ENCODE measurements at places on chromosomes 6 and 20.
A peak's percentile ranks its signal among the peaks of the same experiment; 100 is the strongest.

GRCh38 chr6:117870486-117871242 is 36.4 kb upstream of the SLC35F1 start:
- no peak for DNase-seq

DNA sequence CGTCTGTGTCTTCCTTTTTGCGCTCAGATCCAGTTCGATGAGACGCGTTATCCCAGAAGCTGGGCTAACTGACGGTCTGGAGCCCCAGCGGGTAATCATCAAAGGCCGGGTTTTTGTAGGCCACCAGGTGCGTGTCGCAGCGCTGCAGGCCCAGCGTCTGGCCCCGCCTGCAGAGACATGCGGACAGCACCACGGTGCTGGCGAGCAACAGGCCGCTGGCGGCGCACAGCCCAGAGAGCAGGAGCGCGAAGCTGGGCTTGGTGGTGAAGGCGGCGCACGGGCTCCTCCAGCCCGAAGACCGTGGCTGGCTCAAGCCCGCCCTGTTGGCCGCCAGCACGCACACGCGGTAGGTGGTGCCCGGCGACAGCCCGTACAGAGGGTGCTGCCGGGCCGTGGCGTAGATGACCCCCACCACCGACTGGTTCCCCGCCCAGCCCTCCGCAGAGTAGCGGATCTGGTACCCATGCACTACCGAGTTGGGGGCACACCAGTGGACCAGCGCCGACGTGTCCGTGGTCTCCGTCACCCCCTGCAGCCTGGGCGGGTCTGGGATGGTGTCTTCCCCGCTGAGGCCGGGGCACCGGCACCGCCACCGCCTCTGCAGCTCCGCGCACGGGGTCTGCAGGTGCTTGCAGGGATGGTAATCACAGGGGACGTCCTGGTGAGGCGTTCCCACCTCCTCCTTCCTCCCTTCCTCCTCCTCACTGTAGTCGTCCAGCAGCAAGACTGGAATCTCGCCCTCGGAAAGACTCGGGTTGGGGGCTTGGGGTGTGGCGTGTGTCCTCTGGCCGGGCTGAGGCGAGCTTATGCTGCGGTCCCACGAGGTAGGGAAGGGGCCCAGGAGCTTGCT is 12.7 kb downstream of the LRRN4 start:
- no peak for DNase-seq

- DNase-seq = no peak
Observed at GRCh38 chr20:45998337-45998736, 10.4 kb upstream of the MMP9 start.

DNA sequence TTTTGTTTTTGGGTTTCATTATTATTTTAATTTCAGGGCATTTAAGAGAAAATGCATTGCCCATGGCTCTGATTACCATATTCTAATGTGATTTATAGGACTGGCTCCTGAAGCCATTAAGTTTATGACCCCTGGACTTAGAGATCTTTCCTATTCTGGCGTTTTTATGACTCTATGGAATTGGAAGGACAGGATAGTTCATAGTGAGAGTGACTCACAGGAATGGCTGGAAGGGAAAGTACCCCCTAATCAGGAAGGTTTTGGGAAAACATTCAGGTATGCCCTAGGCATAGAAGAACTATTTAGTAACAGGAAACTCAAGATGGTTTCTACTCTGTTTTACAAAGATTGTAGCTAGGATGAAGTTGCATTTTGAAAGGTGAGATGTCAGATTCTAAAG is 108.6 kb upstream of the SLC2A12 start:
- no peak for DNase-seq

GRCh38 chr20:46108435-46108841 is 9.7 kb upstream of the CD40 start:
- no peak for DNase-seq

DNA sequence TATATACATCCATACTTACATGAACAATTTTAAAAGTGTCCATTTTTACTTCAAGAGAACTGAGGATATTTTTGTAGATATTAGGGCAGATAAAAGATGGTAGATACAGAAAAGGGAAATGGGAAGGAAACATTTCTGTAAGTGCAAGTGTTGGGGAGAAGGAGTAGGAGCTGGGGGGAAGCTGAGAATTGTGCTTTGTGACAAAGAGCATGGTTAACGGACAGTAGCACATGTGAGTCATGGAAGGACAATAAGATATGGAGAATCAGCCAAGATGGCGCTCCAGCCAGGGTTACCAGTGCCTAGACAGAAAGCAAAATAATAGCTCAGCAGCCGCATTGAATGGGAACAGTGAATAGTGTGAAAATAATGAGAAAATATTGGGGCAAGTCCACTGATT is 12.7 kb upstream of the HLA-DRB1 start:
- no peak for DNase-seq

- peak; percentile 58 for DNase-seq
Observed at GRCh38 chr6:13873288-13874190, 51.2 kb upstream of the RNF182 start.

DNA sequence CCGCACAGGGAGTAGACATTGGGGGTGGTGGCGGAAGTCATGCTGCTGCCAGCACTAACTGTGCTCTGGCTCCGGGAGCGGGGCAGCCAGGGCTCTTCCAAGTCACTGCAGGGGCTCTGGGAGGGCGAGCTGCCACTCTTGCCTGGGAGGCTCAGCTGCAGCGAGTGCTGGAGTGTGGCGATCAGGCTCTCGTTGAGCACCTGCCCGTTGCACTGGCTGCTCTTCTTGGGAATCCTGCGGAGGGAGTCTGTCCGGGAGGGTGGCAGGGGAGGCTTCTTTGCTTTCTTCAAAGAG is 28.0 kb downstream of the HEBP2 start:
- no peak for DNase-seq

DNA sequence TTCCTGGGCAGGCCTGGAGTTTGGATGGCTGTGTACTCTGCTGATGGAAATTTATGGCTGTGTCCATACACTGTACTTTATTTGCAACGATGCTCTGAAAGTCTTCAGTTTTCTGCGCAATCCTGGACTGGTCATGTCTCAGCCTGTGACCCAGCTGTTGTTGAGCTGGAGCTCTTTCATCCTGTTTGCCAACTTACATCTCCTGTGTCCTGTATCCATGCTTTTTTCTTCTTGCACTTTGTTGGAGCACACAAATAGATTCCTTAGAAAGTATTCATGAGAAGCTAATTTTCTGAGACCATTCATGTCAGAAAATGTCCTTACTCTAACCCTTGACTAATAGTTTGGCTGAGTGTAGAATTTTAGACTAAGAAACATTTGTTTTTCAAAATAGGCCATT is 251.2 kb downstream of the BCKDHB start:
- no peak for DNase-seq

GRCh38 chr6:7172649-7173048 is 64.9 kb downstream of the RREB1 start:
- DNase-seq = no peak

GRCh38 chr6:82022614-82023129 is 224.9 kb downstream of the IBTK start:
- DNase-seq = no peak

DNA sequence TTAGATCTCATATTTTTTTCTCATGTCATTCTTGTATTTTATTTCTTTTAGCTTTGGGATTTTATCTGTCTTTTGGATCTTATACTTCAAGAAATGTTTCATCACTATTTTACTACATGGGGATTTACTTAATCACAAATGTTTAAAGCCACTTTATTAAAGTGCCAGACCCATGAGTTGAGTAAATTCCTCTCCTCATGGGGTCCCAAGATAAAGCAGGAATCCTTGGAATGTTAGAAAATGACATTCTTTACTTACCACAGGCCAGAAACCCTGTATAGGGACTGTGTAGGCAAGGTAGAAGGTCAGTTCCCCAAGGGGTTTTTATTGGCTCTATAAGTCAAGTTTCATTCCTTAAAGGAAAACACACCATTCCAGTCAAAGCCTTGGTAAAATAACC is 28.4 kb upstream of the OR2J2 start:
- no peak for DNase-seq

DNA sequence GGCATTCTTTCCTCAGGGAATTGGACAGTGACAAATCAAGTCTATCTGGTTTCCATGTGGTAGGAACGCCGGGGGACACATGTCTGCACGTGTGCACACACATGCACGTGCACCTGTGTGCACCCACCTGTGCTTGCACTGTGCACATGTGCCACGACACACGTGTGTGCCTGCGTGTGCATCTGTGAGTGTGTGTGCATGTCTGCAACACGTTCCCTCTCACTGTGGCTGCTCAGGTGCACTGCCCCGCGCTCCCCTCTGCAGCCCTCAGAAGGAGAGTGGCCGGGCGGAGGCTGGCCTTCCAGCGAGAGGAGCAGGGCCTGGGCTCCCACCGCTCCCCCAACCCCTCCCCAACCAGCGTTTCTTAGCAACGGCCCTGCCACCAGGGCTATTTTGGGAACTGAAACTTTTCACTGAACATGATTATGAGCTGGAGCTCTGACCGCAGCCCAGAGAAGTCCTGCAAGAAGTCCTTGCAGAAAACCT is 147.8 kb downstream of the PHACTR3 start:
- DNase-seq = no peak

DNA sequence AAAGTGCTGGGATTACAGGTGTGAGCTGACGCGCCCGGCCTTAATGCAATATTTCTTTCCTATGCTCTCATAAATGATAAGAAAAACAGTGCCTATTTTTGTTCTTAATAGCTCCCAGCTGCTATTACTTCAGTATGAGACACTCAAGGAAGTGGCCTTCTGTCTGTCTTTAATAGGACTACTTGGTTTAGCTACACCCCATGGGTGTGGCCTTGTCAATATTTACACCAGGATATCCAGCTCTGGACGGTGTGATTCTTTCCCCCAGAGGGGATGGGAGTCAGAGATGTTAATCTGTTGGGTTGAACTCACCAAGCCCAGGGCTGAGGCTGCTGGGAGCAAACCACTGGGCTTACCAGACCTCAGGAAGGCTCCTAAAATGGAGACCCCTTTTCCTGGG is 134.2 kb downstream of the CEP57L1 start:
- DNase-seq = no peak

GRCh38 chr6:132998418-132998817 is 184.0 kb downstream of the RPS12 start:
- DNase-seq = no peak

DNA sequence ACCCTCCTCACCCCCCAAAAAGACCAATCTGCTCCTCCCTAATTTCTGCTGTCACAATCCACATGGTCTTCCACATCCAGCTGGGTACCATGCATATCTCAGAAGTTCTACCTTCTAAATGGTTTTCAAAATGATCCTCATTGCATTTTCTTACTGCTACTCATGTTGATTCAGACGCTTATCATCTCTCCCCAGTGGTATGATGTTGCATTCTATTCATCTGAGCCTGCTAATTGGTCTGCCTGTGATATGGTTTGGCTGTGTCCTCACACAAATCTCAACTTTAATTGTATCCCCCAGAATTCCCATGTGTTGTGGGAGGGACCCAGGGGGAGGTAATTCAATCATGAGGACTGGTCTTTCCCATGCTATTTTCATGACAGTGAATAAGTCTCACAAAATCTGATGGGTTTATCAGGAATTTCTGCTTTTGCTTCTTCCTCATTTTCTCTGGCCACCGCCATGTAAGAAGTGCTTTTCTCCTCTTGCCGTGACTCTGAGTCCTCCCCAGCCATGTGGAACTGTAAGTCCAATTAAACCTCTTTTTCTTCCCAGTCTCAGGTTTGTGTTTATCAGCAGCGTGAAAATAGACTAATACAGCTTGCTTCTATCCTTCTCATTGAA is 41.4 kb upstream of the CLIC5 start:
- DNase-seq = no peak

- DNase-seq = no peak
Observed at GRCh38 chr6:45495429-45496084, 117.8 kb upstream of the SUPT3H start.

- DNase-seq = no peak
Observed at GRCh38 chr6:71410164-71410566, 121.6 kb downstream of the OGFRL1 start.

DNA sequence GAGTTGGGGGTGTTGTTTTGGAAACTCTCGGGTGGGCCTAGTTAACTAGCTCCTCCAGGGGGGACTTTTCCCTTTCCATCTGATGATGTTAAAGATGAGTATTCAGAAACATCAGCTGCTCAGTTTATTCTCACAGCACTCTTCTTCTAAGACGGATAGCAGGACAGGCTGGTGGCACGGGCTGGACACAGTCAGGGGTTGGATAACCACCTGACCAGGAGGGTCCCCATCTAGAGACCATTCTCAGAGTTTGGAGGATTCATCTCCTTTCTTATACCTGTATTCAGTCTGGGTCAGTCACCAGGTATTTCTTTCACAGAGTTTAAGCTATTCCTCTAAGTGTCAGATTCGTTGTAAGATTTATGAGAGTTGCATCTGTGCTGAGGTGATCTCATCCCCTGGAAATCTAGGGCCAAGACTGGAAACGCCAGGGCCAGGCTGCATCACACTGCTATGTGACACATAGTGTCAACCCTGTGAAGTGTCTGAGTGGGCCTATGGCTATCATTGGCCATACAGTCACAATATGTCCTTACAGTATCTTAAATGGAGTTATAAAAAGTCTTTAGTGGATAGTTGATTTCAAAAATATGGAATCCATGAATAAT is 111.7 kb downstream of the FAM50B start:
- no peak for DNase-seq

DNA sequence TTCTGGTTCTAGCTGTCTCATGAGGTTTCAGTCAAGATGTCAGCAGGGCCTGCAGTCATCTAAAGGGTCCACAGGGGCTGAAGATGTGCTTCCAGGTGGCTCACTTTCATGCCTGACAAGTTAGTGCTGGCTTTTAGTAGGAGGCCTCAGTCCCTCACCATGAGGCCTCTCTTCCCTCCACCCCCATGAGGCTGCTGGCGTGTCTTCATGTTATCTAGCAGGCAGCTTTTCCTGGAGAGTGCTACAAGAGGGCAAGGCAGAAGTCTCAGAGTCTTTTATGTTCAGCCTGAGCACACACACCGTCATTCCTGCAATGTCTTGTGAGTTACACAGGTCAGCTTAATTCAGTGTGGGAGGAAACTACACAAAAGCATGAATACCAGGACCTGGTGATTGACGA is 769.9 kb downstream of the HDGFL1 start:
- no peak for DNase-seq

GRCh38 chr6:168124921-168125320 is 45.9 kb upstream of the FRMD1 start:
- no peak for DNase-seq

DNA sequence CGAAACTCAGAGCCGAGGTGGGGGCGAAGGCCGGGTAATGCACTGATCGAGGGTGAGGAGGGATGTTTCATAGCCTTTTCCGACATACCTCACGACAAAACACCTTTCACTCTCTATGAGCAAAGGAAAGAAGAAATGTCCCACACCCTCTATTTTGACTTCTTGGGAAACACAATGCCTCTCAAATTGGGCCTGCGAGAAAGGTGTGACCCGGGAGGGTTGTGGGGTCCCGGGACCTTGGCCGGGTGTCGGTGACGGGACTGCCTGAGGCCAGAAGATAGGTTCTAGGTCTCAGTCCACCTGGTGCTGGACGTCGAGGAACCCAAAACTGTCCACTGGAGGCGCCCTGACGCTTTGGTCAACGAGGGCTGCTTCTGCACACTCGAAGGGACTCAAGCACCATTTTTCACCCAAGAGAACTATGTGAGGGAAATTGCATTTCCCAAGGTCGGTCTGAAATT is 41.1 kb upstream of the OSTM1 start:
- DNase-seq = peak; percentile 31

GRCh38 chr6:134424165-134424797 is 106.4 kb upstream of the SGK1 start:
- DNase-seq = no peak
